Smooth muscle cell of bladder (primary cell): ENCODE measurements at places on chromosomes 11 and 22. TPM values are rescaled to one million over a fixed set of nuclear protein-coding genes. Genes with fewer than 3 reads are reported as not detected.

The NLRP6 gene
- total RNA-seq = not detected in 2 replicates

The GNAZ gene
- 3.4 and 3.7 TPM in 2 replicates for total RNA-seq

The HTR3A gene
- total RNA-seq = not detected in 2 replicates

The ZNF215 gene
- total RNA-seq = 3.1 and 4.3 TPM in 2 replicates

The BBS1 gene
- 19.1 and 27.7 TPM in 2 replicates for total RNA-seq

The ELFN2 gene
- total RNA-seq = 0.28 and 0.37 TPM in 2 replicates

The DSCAML1 gene
- not detected in 2 replicates for total RNA-seq

The PDE3B gene
- total RNA-seq = 1.4 and 3.1 TPM in 2 replicates

The B4GALNT4 gene
- 1.9 and 3.6 TPM in 2 replicates for total RNA-seq

The PTPRJ gene
- 11.1 and 14.2 TPM in 2 replicates for total RNA-seq

The NOX4 gene
- total RNA-seq = under 0.01 and 0.92 TPM in 2 replicates

The OR51I1 gene
- total RNA-seq = 0.28 TPM in 1 of 2 replicates, not detected in the other

The C22orf42 gene
- total RNA-seq = not detected in 2 replicates

The EIF4G2 gene
- total RNA-seq = 560 and 655 TPM in 2 replicates

The ANGPTL5 gene
- total RNA-seq = under 0.01 TPM in 2 replicates
